Small intestine (tissue), 16 donors: ENCODE measurements at places on chromosomes 1 and 21.

- no peak for DNase-seq
Observed at GRCh38 chr1:70902211-70902610, 145.4 kb downstream of the PTGER3 start.

- no peak for DNase-seq
Observed at GRCh38 chr1:178942285-178943198, 71.7 kb upstream of the ANGPTL1 start.

- DNase-seq, result no peak
Observed at GRCh38 chr21:17758683-17759082, 60.5 kb downstream of the C21orf91 start.

GRCh38 chr21:41367945-41368734, 6.3 kb downstream of the MX2 start:
- peak; percentile 39 for DNase-seq

GRCh38 chr1:106681939-106682522, 374.4 kb upstream of the PRMT6 start:
- DNase-seq, result no peak

DNA sequence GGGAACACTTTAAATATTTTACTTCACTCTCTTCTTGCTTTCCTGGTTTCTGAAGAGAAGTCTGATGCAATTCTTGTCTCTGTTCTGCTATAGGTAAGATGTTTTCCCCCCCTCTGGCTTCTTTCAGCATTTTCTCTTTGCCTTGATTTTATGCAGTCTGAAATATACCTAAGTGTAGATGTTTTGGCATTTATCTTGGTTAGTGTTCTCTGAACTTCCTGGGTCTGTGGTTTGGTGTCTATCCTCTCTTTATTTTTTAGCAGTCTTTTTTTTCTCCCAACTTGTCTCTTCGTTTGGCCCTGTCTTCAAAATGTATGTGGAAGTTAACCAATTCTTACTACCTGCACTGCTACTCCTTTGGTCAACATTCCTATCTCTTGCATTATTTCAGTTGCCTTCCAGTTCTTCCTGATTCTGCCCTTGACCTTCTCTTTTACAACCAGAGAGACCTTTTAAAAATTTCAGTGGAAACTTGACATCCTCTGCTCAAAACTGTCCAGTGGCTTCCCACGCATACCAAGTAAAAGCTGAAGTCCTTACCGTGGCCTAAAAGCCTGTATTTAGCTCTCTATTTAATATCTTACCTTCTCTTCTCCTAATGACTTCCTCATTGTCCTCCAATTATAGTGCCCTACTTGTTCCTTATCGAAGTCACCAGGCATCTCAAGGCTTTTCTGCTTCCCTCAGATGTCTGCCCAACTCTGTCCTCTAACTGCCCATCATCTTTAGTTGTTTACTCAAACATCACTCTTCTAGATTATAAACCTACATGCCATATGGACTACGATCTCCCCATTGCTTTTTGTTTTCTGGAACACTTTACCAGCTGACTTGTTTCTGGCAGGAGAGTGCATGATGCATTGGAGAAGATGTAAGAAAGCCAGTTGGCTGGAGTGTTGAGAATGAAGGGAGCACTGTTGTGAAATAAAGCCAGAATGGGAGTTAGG, 40.9 kb downstream of the RAP1A start:
- DNase-seq, result peak; percentile 63

DNA sequence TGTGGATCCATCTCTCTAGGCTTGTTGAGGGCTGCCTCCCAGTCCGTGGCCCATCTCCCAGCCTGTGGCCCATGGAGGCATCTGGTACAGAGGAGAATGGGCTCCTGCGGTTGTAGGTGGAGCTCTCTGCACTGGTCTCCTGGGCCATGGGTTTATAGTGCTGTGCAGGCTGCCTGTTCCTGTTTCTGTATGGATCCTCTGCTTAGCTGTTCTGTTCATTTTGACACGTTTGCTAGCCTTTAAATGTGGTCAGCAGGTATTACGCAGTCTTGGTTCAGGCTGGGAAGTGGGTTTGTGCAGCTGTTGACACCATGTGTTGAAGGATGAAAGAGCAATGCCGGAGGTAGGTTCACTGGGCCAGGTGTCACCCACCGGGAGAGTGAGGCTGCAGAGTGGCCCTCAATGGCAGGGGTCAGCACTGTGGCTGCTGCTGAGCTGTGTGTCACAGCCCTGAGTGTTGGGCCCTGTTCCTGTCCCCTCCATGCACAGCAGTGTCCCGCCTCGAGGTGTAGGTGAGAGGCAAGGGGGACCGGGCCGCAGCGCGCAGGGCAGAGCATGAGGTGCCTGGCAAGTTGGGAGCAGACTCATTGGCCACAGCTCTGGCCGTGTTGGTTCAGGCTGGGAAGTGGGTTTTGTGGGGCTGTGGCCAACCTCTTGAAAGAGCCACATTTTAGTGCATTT, 39.0 kb downstream of the SNAP47 start:
- no peak for DNase-seq

- DNase-seq, result no peak
Observed at GRCh38 chr1:245500546-245500945, 345.8 kb downstream of the KIF26B start.

- DNase-seq, result no peak
Observed at GRCh38 chr1:78765489-78765888, 115.9 kb downstream of the IFI44 start.

DNA sequence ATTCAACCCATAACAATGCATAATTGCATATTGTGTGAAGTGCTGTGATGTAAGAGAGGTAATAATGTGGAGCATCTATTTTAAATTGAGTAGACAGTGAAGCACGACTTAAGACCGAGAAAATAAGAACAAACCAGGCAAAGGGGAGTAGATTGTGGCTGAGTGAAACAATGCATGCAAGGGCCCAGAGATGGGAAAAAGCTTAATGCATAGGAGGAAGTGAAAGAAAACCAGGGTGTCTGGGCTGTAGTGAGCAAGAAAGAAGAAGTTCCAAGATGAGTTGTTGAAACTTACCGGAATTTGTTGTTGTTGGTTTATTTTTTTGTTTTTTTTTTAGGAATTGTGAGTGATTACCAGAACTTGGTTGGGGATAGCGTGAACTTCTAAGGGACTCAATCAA, 104.7 kb downstream of the SNX7 start:
- DNase-seq, result no peak

GRCh38 chr1:112708002-112708448, 1.1 kb upstream of the RHOC start:
- DNase-seq, result no peak

DNA sequence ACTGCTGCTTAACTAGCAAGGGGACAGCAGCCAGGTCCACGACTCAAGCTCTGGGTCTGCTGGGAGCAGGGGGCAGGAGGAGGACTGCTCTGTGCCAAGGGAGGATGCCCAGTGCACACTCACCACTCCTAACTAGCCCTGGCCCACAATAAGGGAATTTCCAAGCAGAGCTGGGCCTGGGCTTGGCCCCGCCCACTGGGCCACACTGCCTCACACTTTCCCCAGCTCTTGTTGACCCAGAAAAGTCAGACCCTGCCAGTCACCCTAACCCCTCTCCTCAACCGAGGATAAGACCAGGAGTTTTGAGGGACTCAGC, 18.7 kb downstream of the SLC9A1 start:
- DNase-seq, result no peak

- DNase-seq, result no peak
Observed at GRCh38 chr1:185966471-185966870, 232.3 kb downstream of the HMCN1 start.

GRCh38 chr21:42852925-42853570, 26.3 kb downstream of the WDR4 start:
- DNase-seq, result no peak

DNA sequence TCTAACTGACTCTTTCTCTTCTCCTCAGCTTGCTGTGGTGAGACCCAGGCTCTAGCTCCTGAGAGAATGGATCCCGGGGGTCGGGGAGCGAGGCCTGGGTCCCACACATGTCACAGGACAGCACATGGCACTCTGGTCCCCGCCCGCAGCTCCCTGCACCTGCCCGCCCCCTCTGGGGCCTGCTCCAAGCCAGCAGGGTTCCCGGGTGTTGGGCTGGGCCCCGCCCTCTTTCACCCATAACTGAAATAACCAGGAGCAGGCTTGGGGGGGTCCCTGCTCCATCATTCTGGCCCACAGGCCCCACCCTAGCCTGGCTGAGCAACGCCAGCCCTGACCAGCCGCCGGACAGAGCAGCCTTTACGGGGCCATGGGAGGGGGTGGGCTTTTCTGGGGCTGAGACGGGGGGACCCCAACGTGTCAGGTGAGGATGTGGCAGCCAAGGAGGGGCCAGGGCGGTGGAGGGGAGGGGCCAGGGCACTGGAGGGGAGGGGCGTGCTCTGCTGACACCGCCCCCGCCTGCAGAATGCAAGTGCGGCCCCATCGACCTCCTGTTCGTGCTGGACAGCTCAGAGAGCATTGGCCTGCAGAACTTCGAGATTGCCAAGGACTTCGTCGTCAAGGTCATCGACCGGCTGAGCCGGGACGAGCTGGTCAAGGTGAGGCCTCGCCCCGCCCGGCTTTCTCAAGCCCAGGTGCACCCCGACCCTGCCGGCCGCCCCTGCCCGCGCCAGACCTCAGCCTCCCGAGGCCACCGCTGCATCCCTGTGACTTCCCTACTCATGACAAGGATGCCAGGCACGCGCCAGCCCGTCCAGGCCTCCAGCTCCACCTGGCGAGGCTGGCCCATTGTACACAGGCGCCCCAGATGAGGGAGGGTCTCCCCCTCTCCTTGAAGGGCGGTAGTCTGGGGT, 19.4 kb downstream of the COL6A1 start:
- DNase-seq, result no peak

DNA sequence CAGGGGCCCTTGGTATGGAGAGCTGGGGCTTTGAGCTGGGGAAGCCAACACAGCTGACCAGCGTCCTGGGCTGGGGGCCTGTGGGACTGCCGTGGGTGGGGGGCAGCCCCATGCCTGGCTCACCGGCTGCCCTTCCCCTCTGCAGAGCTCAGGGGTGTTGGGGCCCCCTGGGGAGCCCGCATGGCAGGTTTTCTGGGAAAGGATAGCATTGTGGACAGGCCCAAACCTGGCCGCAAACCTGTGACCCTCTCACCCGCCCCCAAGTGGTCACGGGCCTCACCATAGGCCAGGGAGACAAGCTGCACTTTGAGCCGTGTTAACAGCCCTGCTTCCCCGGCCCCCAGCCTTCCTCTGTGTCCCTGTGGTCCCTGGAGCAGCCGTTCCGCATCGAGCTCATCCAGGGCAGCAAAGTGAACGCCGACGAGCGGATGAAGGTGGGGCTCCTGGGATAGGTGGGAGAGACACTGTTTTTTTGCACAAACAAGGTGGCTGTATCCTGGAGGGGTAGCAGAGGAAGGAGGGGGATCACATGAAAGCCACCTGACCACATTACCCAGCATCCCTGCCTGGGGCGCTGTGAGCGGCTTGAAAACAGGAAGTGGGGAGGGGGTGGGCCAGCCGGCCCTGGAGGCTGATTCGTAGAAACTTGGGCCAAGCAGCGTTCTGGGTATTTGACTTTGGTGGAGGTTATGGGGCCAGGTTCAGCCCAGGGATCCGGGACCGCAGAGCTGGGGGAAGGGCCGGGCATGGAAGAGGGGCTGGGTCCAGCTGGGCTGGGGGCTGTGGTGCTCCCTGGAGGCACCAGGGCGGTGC, 65.9 kb downstream of the PIK3CD start:
- peak; percentile 74 for DNase-seq

DNA sequence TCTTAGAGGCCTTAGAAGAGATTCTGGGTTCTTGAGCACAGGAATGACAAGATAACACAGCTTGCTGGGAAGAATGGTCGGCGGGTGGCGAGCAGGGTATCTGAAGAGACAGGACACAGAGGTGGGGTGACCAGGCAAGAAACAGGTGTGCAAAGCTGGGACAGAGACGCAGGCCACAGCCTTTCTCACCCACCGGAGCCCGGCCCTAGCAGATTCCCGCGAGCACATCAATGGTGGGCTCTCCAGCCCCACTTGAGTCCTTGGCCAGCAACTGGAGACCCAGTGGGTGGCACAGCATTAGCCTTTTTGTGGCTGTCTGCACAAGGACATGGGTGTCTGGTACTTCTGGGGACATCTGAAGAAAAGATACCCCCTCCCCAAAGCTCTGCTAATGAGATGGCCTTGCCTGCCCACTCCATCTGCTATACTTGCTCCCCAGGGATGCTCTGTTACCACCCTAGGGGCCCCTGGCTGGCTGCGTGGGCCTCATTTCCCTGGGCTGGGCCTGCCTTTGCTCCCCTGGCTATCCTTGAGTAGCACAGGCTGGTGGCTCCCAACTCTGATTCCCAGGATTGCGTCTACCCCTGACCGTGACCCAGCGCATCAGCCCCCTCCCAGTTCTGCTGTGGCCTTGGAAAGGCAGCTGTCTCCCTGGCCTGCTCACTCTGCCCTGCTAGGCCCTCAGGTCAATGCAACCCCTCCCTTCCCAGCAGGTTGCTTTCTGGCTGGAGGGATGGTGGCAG, 127.2 kb upstream of the ADAR start:
- no peak for DNase-seq

GRCh38 chr1:165073185-165074007, 283.1 kb downstream of the LMX1A start:
- DNase-seq, result peak; percentile 57
